Thyroid gland (tissue), 4 donors: ENCODE measurements at places on chromosomes 11 and 22. TPM values are rescaled to one million over a fixed set of nuclear protein-coding genes. Genes with fewer than 3 reads are reported as not detected.

The SAA4 gene
- not detected for total RNA-seq

The RHBDD3 gene
- total RNA-seq: 54.9 TPM

The ALDH3B2 gene
- total RNA-seq: not detected

The CALCA gene
- 970 TPM for total RNA-seq

The PRR33 gene
- not detected for total RNA-seq

The FZD4 gene
- 32.9 TPM for total RNA-seq

The SLC22A25 gene
- not detected for total RNA-seq

The OR10S1 gene
- total RNA-seq: not detected

The MPEG1 gene
- 11.9 TPM for total RNA-seq

The C11orf16 gene
- not detected for total RNA-seq

The KRTAP5-9 gene
- total RNA-seq: not detected

The PDXP gene
- total RNA-seq: 12.5 TPM

The BBOX1 gene
- total RNA-seq: 25.5 TPM

The DEFB131B gene
- total RNA-seq: not detected

The CHRNA10 gene
- total RNA-seq: 0.54 TPM

The DDI1 gene
- total RNA-seq: not detected

The IRAG1 gene
- 14.4 TPM for total RNA-seq

The ALX4 gene
- 0.11 TPM for total RNA-seq

The MS4A7 gene
- 7.8 TPM for total RNA-seq

The OR8A1 gene
- total RNA-seq: not detected

The RPS3 gene
- 1,811 TPM for total RNA-seq

The PRMT3 gene
- 40.3 TPM for total RNA-seq

The NAALADL1 gene
- 5.6 TPM for total RNA-seq

The SMDT1 gene
- total RNA-seq: 18.7 TPM

The AIFM3 gene
- total RNA-seq: 1.2 TPM

The GAL3ST1 gene
- total RNA-seq: 0.67 TPM

The ISX gene
- not detected for total RNA-seq

The CD151 gene
- total RNA-seq: 276 TPM

The APOL5 gene
- total RNA-seq: not detected

The RGL4 gene
- total RNA-seq: 1.3 TPM

The TXNRD2 gene
- 34.5 TPM for total RNA-seq

The KBTBD3 gene
- 16.6 TPM for total RNA-seq

The MUC5AC gene
- total RNA-seq: not detected

The CCDC188 gene
- 2.1 TPM for total RNA-seq

The APOA4 gene
- total RNA-seq: not detected

The TTLL12 gene
- 35.2 TPM for total RNA-seq

The FXYD6 gene
- 143 TPM for total RNA-seq

The KCNK4 gene
- not detected for total RNA-seq

The CDKN1C gene
- 16.4 TPM for total RNA-seq

The RBFOX2 gene
- total RNA-seq: 103 TPM

The VPREB1 gene
- not detected for total RNA-seq

The SYCE3 gene
- 6.0 TPM for total RNA-seq
